ENCODE measurements at places on chromosomes 11 and 22.

DNA sequence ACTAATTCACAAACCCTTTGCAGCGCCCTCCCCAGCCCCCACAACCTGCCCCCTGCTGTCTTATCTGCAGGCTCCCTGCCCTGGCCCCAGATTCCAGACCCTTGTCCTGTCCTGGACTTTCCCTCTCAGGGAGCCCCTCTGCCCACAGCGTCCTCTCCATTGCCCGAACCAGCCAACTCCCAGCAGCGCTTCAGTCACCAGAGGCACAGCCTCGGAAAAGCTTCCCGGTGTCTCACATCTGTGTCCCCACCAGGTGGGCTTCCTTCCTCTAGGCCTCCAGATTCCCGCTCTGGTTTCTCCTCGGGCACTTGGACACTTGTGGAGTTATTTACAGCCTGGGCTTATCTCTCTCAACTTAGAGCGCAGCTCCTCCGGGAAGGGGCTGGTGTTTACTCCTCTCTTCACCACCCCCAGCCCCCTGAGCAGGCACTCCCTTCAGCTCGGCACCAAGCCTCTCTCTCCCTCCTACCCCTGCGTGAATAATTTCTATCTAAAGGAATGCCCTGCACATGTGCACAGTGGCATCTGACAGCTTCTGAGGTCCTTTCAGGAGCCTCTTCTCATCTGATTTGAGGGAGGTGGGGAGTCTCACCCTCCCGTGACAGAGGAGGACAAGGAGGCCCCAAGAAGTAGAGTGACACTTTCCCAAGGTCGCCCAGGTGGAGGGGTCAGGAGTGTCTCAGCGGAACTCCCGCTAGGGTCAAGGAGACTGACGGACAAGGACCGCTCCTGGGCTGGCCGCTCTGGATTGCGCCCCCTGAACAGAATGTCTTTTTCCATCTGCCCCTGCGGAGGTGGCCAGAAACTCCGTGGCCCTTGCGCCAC is 838 bp downstream of the WNT11 start:
- DNase-seq = no peak

GRCh38 chr11:106309070-106309684 is 231.7 kb downstream of the AASDHPPT start:
- DNase-seq = no peak

DNA sequence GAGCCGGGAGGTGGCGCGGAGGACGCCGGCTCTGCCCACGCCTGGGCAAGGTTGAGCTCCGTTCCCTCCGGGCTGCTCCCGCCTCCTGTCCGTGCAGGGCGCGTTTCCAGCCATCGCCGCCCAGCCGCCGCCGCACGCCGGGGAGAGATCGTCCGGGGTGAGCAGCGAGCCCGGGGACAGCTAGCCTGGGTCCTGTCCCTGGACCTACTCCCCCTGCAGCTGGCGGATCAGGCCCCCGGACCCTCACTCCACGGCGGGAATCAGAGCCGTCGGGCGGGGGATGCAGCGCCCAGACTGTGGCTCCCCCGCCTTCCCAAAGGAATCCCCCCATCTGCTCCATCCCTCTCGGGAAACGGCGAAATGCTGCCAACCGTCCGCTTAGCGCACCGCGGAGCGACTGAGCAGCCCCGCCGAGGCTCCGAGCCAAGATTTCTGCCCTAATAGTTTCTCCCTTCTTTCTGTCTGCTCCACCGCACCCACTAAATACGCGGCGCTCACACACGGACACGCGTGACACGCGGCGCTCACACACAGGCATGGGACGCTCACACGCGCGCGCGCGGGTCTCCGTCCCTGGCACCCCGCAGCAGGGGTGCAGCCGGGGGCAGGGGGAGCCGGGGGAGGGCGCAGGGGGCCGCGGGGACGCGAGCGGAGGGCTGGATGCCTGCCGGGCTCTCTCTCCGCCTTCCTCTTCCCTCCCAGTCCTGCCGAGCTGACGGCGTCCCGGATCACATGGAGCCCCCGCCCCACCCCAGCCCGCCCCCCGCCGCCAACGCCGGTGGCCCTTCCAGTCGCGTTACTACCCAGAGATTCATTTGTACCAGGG is at the start of gene KCNJ5:
Gene KCNJ5 (plus strand): TSS at position 814 of the 826 bp plus-strand sequence. CDS start 19,918 bp downstream, outside the sequence.
- no peak for DNase-seq

DNA sequence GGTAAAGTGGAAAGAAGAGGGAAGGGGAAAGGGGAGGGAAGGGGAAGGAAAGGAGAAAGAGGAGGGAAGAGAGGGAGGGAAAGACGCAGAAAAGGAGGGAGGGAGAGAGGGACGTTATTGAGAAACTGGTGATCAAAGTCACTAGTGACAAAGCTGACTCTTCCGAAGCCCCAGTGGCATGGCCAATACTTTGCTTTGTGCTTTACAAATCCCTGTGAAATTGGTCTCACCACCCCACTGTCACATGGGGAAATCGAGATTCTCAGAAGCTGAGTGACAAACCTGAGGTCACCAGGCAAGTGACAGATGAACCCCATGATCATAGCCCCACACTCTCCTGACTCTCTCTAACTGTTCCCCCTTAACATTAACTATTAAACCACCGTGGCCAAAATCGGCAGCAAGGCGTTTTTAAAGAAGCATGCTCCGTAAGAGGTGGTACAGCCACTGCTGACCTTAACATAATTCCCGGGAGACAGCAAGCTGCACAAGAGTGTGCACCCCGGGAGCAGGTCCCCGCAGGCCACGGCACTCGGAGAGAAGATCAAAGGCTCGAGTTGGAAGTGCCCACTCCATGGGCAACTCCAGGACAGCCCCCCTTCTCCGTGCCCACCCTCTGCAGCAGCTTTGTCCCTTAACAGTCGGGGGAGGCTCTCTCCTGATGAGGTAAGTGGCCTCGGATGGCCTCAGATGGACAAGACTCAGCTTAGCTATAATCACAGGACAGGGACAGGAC is 34.8 kb downstream of the CELSR1 start:
- DNase-seq = no peak
